CD8-positive, alpha-beta memory T cell (primary cell): ENCODE measurements at places on chromosomes 7 and 10.

DNA sequence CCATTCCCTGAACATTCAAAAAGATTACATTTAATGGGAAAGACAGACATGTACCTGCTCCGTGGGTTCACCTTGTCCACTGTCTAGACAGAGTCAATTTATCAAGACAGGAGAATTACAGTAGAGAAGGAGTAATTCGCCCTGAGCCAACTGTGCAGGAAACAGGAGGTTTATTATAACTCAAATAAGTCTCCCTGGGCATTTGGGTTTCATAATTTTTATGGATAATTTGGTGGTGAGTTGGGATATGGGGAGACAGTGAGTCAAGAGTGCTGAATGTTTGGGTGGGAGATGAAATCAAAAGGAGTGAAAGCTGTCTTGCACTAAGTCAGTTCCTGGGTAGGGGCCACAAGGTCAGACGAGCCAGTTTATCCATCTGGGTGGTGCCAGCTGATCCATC, 165.9 kb upstream of the NAMPT start:
- no peaks in the 10 kb centered on the region for H3K4me1 ChIP-seq
- DNase-seq, result no peak
- no peaks in the 10 kb centered on the region for H3K36me3 ChIP-seq
- no peak overlapping the region for H3K4me3 ChIP-seq
- no peak overlapping the region for H3K27ac ChIP-seq

DNA sequence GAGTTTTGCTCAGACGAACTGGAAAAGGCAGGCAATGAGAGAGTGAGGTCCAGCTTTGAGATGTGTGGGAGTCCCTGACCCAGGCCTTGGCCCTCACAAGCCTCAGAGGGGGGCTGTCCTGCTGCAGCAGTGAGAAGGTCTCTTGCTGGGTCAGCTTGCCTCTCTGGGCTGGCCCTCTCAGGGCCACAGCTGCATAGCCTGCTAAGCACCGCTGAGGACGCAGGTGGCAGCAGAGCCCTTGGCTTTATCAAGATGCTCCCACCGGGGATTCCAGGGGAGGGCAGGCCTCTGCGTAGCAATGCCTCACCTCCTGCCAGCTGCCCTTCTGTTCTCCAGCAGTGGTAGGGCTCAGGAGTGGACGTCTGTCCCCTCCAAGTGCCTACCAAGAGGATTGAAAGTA, 128.7 kb downstream of the COBL start:
- no peak for DNase-seq
- no peaks in the 10 kb centered on the region for H3K36me3 ChIP-seq
- no peak overlapping the region for H3K27ac ChIP-seq
- no peaks in the 10 kb centered on the region for H3K4me1 ChIP-seq
- H3K27me3 ChIP-seq, result no peaks in the 10 kb centered on the region
- H3K4me3 ChIP-seq, result no peak overlapping the region

- no peaks in the 10 kb centered on the region for H3K36me3 ChIP-seq
- no peak overlapping the region for H3K4me3 ChIP-seq
- H3K27ac ChIP-seq, result no peak overlapping the region
- no peak for DNase-seq
These were observed 11.6 kb downstream of the PAPSS2 start for GRCh38 chr10:87671139-87671815.

GRCh38 chr7:4268040-4268965, 413.8 kb upstream of the FOXK1 start:
- no peaks in the 10 kb centered on the region for H3K4me1 ChIP-seq
- H3K27ac ChIP-seq, result no peak overlapping the region
- H3K36me3 ChIP-seq, result no peaks in the 10 kb centered on the region
- no peaks in the 10 kb centered on the region for H3K27me3 ChIP-seq
- H3K4me3 ChIP-seq, result no peak overlapping the region
- no peak for DNase-seq

GRCh38 chr10:29826801-29827450, 192.2 kb upstream of the SVIL start:
- H3K27me3 ChIP-seq, result no peaks in the 10 kb centered on the region
- H3K4me3 ChIP-seq, result no peak overlapping the region
- no peak for DNase-seq
- no peaks in the 10 kb centered on the region for H3K4me1 ChIP-seq
- H3K27ac ChIP-seq, result no peak overlapping the region
- no peaks in the 10 kb centered on the region for H3K36me3 ChIP-seq

DNA sequence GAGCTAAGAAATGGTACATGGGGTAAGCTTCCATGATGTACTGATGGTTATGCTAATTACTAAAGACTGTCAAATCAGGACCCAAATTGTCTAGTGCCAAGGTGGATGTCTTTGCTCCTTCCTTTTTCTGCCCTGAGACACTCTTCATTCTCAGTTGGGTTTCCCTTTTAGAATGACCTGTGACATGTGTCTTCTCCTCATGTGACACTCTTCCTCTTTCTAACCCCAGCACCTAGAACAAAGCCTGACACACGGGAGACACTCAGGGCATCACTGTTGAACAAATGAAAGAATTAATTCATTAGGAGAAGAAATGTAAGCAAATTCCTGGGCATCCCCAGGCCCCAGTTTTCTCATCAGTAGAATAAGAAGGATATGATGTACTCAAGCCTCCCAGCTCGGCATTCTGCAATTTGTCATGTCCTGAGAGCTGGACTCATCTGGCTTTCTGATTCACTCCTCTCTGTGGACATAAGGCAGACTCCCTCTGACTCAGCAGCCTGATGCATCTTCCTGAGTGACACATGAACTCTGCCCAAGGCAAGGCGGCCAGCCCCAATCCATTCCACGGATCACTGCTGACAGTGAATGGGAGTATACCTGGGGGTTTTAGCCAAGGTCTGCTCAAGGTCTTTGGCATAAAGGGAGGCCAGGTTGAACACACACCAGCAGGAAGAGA, 473.8 kb downstream of the KCNMA1 start:
- H3K36me3 ChIP-seq, result no peaks in the 10 kb centered on the region
- H3K4me1 ChIP-seq, result no peaks in the 10 kb centered on the region
- no peak overlapping the region for H3K27ac ChIP-seq
- no peak overlapping the region for H3K4me3 ChIP-seq
- H3K27me3 ChIP-seq, result peaks cover 6% of the 10 kb centered on the region

DNA sequence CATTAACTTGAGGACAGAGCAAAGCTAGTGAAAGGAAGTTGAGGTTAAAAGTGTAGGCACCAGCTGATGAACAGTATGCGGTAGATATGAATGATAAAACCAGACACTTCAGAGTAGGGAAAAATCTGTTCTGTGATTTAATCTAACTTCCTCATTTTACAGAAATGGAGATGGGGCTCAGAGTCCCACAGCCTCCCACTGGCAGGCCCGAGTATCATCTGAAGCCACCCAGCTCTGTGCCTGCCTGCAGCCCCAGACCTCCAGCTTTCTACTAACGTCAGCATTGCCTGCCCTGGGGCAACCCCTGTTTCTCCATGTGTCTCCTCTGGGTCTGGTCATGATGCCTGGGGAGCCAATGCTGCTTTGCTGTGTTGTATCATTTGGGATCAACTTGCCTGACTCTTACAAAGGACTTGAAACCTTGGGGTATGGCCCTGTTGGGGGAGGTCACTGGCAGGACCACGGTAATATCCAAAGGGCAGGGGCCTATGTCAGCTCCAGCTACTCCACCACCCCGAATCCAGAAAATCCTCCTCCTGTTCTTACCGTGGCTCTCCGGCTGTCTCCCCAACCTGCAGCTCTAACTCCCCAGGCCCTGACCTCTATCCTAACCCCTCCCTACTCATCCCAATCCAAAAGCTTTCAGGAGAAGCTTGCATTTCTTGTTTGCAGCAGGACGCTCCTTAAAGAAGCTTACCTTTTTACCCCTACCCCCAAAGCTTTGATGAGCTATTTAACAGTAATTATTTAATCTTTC, 56.2 kb upstream of the NPY start:
- H3K36me3 ChIP-seq, result no peaks in the 10 kb centered on the region
- no peak overlapping the region for H3K4me3 ChIP-seq
- H3K4me1 ChIP-seq, result peaks cover 22% of the 10 kb centered on the region

DNA sequence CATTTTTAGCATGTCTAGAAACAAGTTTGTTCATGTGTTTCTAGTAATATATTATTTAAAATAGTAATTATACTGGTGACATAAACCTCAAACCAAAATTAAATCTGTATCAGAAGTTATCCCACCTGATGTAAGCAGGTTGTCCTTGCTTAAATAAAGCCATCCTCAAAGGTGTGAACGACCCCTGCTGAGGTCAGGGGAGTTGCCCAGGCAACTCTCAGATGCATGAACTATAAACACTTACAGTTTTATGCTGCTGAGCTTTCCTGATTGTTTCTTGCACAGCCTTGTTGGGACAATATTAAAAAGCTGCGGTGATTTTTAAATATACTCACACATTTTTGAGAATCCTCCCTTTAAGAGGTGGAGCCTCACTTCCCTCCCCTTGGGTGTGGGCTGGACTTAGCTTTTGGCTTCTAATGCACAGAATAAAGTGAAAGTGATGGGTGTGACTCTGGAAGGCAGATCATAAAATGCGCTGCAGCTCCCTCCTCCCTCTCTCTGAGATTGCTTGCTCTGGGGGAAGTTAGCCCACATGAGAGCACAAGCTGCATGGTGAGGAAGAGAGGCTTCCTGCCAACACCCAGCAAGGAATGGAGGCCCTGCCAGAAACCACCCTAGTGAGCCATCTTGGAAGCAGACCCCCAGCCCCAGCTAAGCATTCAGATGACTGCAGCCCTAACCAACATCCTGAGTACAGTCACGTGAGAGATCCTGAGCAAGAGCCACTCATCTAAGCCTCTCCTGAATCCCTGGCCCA, 152.7 kb downstream of the SKIDA1 start:
- H3K27me3 ChIP-seq, result no peaks in the 10 kb centered on the region
- DNase-seq, result peak; percentile 51
- no peaks in the 10 kb centered on the region for H3K36me3 ChIP-seq

- H3K36me3 ChIP-seq, result no peaks in the 10 kb centered on the region
- H3K27ac ChIP-seq, result no peak overlapping the region
These were observed 24.6 kb upstream of the MKLN1 start for GRCh38 chr7:131302876-131303707.

DNA sequence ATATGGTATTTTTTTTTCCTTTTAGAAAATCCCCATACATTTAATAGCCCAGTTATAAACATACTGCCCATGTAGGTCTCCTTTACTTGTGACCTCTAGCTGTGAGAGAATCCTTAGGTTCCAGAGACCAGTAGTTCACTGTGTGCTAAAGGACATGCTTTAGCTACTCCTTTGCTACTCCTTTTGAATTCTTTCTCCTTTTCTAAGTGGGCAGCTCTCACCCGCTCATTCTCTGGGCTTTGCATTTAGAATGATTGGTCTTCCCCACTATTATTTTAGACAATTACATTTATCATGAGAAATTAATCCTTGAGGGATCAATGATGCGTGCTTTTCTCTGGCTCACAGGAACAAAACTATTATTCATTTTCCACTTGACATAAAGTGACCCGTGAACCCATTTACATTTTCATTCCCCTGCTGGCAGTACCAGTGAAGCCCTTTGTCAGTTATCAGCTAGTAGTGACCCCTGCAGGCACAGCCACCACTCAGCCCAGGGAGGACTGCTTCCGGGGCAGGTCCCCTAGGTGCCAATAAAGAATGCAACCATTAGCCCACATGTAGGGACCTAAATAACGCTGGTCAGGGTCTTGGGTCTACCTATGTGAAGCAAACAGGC, 844.3 kb downstream of the CNTNAP2 start:
- no peaks in the 10 kb centered on the region for H3K4me1 ChIP-seq
- H3K36me3 ChIP-seq, result no peaks in the 10 kb centered on the region
- no peak overlapping the region for H3K27ac ChIP-seq
- H3K4me3 ChIP-seq, result no peak overlapping the region

DNA sequence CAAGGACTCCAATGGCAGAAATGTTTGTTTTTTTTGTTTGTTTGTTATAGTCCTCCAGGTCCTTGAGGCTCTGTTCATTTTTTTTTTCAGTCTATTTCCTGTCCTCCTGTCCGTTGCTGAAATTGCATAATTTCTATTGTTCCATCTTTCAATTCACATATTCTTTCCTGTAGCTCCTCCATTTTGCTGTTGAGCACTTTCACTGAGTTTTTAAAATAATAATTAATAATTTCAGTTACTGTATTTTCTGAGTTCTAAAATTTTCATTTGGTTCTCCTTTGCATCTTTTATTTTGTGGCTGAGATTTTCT, 202.3 kb upstream of the AGR3 start:
- no peaks in the 10 kb centered on the region for H3K27me3 ChIP-seq
- H3K4me1 ChIP-seq, result no peaks in the 10 kb centered on the region
- no peak overlapping the region for H3K27ac ChIP-seq
- no peak overlapping the region for H3K4me3 ChIP-seq
- no peak for DNase-seq
